ENCODE measurements at places on chromosomes 1 and 21.

DNA sequence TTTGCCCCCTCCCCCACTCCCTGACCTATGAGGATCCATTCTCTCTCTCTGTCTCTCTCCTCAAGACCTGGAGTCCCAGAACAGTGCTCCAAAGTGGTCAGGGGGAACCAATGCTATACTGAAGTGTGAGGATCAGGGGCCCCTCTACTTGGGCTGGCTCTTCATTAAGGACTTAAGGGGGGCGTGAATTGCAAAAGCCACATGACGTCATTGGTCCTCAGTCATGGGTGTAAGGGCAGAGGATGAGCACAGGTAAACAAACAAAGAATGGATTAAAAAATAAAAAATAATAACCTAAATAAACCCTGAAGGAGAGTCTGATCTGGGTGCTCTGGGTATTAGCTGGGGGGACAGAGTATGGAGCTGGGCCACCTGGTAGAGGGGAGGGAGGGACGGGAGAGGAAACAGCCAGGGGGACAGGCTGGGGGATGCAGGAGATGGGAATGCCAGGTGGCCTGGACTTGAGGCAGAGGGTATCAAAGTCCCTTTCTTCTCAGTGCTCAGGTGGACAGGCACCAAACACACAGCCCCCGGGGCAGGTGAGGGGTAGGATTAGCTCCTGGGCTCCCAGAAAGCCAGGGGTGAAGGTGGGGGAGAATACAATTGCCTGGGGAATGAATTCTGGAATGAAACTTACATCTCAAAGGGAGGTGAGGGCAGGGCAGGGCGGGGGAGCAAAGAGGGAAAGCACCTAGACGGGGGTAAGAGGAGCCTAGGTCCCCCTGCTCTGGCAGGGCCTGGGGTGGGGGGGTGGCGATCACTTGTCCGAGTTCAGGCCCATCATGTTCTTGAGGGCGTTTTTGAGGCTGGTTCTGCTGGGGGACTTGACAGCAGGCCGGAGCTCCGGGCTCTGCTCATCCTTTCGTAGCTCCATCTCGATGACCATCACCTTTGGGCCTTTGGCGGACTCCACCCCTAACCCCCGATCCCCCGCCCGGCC lies 4.6 kb downstream of the MPZ start:
- no peak for DNase-seq

GRCh38 chr1:231274119-231274825 lies 33.3 kb downstream of the GNPAT start:
- no peak for DNase-seq

GRCh38 chr21:40639616-40640194 lies 207.3 kb downstream of the DSCAM start:
- DNase-seq: no peak

- peak; percentile 66 for DNase-seq
These were observed 15.2 kb downstream of the SLC27A3 start for GRCh38 chr1:153790313-153790965.

DNA sequence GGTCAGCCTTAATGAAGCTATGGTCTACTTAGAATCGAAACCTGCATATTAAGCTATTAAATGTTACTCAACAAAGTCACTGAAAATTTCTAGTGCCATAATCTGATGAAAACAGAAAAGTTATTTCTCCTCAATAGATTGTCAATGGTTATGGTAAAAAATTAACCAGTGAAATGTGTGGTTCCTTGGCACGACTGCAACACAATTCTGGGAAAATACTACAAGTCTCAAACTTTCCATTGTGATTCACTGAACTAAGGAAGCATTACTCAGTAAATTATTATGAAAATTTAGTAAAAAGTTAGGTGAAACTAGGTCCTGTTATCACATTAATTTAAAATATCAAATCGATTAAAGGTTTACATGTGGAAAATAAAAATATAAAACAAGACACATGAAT lies 12.8 kb upstream of the OR2T10 start:
- no peak for DNase-seq

DNA sequence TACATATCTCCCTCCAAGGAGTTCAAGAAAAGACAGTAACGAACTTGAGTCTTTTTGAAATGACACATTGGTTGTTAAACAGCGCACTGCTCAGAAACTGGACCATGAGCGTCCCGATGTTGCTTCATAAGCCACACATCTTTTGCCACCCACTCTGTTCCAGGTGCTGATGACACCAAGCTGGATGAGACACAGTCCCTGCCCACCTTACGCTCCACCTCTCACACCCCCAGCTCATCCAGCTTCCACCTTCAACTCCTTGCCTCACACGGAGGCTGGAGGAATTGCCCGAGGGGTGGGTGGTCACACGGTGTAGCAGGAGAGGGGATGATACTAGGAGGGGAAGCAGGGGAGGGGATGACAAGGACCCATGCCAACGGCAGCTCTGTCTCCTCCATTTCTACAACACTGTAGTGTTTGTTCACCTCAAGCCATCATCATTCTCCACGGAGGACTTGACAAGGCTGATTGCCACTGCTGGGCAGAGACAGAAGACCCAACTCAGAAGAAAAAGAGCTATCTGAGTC lies 148.5 kb upstream of the TNR start:
- DNase-seq: no peak

DNA sequence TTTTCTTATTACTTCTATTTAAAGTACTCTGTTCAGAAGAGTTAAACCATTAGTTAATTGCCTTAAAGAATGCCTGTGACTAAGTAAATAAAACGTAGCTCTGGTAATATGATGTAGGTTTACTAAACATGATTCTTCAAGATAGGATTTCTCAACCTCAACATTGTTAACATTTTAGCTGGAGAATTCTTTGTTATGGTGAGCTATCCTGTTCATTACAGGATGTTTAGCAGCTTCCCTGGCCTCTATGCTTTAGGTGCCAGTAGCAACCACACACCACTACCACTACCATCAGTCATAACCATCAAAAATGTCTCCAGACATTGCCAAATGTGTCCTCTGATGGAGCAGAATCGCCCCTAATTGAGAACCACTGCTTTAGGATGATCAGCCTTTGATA lies 10.7 kb downstream of the RPF1 start:
- no peak for DNase-seq

DNA sequence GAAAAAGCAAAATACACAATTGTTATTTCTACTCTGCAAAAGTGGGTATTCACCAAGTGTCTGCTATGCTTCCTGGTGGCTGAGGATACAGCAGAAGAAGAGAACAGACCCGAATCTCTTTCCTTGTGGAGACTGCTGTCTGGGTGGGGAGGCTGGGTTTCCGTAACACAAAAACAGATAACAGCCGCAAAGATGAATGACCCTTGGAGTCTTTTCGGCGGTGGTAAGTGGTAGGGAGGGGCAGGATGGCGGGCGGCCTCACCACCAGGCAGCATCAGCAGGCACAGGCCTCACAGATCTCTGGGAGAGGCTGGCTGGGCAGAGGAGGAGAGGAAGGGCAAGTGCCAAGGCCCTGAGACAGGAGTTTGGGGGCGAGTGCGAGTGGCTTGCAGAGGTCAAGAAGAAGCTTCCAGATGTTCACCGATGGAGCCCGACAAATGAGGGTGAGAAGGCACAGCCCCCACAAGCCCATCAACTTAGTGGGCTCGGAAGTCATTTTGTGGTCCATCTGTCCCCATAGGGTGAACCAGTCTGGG lies 164.2 kb downstream of the RHOU start:
- no peak for DNase-seq

DNA sequence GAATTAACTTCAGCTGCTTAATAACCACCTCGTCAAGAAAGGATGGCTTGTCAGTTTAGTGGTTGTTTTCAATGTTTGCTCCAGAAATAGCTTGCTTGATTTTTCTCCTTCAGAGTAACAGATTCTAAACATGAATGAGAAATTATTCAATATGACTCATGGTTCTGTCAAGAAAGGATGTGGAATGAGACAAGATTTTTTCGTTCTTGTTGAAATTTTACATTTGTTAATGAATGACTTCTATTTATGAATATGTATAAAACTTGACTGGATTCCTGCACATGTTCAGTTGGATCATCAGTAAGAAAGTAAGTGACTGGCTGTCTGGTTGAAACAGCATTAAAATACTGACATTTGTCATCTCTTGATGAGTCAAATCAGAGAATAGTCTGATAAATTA lies 38.3 kb downstream of the IFI44 start:
- no peak for DNase-seq

DNA sequence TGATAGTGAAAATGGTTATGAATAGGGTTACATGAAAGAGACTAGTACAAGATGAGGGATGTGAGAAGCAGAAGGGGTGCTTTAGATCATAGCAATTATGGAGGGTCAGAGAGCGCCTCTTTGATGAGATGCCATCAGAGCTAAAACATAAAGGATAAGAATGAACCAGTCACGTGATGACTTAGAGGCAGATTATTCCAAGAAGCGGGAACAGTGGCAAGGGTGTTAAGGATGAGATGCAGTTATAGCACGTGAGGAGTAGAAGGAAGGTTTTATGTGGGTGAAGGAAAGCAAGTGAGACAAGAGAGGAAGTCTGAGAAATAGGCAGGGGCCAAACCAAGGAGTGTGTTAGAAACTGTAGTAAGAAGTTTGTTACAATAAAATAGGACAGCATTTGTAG lies 360.1 kb downstream of the DPYD start:
- no peak for DNase-seq

GRCh38 chr1:204791453-204792353 lies 79.0 kb upstream of the NFASC start:
- DNase-seq: no peak

GRCh38 chr1:226677027-226678020 lies 61.8 kb downstream of the ITPKB start:
- no peak for DNase-seq

- DNase-seq: no peak
These were observed 81.9 kb upstream of the HAO2 start for GRCh38 chr1:119286587-119287181.

DNA sequence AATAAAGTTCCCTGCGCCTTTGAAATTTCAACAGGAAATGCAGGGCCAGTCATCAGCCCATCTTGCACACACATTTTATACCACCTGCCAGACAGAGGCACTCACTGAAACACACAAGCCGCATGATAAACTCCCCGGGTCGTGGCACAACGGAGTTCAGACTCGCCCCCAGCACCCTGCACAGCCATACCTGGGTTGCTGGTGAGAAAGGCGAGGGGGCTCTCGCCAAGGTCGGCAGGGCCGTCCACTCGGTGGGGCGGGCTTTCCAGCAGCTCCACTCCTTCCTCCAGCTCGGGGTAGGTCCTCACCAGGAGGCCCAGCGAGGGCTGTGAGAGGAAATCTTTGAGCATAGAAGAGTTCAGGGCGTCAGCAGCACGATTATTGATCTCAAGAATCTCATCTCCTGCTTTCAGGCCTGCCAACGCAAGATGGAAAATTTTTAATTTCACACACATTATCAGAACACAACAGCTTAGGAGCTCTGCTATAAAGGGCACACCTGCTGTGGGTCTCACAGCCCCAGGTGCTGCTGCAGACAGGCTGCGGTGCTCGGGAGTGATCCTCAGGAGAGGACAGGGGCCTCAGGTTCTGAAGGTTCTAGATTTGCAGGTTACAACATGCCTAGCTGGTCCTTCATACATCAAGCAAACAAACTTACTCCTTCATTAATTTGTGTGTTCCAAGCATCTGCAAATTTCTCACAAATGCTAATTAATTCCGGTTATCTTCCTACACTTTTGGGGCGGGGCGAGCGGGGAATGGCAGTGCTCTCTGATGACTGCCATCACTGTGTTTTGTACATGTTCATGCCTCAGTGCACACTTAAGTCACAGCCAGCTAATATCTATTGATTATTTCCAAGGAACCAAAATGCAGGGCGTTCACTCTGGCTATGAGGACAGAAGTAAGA lies 144.2 kb upstream of the KRTAP19-8 start:
- no peak for DNase-seq

DNA sequence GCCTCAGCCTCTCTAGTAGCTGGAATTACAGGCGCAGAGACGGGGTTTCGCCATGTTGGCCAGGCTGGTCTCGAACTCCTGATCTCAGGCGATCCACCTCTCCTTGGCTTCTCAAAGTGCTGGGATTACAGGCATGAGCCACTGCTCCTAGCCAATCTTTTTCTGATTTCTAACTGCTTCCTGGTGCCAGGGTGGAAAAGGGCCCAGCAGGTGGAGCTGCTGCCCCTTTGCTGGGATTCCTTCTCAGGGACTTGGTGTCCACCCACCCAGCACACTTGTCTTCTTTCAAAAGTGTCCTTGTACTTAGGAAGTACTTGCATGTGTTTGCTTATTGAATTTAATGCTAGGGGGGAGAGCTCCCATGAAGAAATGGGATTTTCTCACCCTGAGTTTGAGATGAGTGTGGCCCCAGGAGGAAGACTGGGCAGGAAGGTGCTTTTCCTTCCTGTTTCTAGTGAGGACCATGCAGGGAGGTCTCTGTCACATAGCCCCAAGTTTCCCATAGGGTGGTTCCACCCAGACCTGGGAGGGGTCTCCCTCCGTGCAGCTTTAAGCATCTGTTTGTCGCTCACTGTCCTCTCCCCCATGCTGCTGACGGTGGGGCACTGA lies 14.2 kb downstream of the UTP11 start:
- no peak for DNase-seq

- DNase-seq: no peak
These were observed 936 bp downstream of the ZFP69B start for GRCh38 chr1:40451238-40451585.

DNA sequence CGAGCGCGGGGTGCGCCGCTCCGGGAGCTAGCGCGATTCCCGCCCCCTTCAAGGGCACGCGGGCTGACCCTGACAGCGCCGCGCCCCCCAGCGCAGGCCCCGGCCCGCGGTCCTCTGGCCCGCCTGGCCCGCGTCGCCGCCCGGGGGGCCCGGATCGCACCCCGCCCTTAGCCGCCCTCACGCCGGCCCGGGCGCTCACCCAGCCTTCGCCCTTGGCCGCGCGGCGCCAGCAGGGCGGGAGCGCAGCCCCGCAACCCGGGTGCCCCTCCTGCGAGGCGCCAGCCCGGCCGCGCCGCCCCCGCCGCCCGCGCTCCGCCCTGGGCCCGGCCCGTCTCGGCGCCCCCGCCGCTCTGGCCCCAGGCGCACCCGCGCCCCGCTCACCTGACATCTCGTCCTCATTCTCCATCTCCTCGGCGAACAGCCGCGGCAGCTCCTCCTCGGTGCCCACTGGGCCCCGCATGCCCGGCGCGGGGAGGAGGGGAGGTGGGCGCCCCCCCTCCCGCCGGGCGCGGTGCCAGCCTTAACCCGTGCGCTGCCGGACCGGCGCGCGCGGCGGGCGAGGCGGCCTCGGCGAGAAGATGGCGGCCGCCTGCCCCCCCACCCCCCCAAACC lies 451 bp downstream of the CHD5 start:
- no peak for DNase-seq

DNA sequence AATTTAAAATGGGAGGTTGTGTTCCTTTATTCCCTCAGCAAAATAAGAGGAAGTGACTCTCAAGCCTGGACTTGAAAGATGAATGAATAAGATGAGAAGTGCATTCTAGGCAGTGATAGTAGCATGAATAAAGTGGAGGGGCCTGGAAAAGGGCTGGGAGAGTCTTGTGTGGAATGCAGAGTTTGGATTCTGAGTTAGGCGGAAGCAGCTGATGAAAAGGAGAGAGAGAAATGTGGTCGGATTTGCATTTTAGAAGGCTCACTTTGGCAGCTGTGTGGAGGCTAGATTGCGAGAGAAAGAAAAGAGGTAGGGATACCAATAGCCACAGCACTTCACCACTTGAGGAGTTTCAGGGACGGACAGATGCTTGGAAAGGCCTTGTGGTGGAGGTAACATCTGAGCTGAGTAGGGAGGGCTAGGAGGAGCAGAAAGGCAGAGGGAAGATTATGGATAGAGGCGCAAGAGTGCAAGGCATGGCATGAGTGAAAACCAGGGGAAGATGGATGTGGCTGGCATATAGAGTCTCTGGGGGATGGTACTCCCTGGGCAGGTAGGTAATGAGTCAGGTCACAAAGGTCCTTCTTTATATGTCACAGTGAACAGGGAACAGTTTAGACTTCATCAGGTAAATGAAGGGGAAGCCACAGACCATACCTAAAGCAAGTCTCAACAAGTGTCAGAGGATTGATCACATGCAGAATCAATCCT lies 59.6 kb downstream of the ST3GAL3 start:
- no peak for DNase-seq
